Stimulated activated CD4-positive, alpha-beta T cell treated with anti-CD3 and anti-CD28 coated beads, TNF-alpha, amount 100 ng/mL, for 1 hour (primary cell): ENCODE measurements at places on chromosomes 1 and 21.

- no peak for DNase-seq
Observed at GRCh38 chr21:31875496-31876015, 2.7 kb downstream of the HUNK start.

- DNase-seq, result no peak
Observed at GRCh38 chr21:43702785-43703034, 16.2 kb upstream of the PDXK start.

DNA sequence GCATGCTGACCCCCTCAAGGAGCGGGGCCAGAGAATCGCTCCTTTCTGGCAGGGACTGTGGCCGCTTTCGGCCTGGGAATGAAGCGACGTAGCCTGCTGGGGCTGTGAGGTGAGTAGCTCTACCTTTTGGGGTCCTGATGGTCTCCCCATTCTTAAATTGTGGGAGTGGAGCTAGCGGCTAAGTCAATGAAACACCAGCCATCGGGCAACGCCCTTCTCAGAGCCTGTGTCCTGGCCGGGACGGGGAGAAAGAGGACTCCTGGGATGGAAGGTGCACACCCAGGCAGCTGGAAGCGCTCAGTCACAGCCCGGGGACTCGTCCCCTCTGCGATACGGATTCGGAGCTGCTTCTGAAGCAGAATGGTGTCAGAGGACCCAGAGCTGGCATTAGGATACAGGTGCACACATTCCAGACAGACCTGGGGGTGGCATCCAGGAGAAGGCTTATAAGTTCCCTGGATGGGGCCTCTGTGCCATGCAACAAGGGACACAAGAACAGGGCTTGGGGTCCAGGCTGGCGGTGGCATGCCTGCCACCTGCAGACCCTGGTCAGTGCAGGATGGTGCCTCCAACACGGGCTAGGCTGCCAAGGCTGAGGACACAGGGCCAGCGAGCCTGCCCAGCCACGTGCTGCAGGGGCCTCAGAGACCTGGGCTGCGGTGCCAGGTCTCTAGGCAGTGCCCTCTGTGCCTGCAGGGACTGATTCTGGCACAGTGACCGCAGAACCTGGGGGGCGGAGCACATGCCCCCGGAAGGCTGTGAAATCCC lies 945 bp upstream of the WNT9A start:
- no peak for DNase-seq

DNA sequence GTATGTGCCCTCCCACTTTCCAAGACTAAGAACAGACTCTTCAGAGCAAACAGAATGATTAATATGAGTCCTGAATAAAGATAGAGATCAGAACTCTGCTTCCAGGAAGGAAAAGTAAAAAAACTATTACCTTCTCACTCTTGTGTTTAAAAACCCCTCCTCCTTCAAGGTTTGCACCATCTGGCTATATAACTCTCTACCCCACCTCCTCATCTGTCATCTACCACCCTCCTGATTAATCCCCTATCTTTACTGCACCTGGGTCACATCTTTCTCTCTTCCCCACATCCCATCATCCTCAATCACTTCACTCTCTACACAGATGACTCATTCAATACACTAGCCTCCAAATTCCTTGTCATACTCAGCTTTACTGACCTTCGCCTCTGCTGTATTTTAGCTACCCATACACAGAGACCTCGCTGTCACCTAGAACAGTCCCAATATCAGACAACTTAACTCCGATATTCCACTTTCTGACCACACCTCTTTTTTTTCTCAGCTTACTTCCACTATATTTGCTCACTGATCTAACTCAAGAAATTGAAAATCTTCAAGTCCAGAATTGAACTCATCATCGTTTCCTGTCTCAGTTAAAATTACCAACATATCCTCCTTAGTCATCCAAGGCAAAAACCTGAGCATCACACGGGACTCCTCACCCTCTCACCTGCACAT lies 3.7 kb downstream of the SCMH1 start:
- no peak for DNase-seq

DNA sequence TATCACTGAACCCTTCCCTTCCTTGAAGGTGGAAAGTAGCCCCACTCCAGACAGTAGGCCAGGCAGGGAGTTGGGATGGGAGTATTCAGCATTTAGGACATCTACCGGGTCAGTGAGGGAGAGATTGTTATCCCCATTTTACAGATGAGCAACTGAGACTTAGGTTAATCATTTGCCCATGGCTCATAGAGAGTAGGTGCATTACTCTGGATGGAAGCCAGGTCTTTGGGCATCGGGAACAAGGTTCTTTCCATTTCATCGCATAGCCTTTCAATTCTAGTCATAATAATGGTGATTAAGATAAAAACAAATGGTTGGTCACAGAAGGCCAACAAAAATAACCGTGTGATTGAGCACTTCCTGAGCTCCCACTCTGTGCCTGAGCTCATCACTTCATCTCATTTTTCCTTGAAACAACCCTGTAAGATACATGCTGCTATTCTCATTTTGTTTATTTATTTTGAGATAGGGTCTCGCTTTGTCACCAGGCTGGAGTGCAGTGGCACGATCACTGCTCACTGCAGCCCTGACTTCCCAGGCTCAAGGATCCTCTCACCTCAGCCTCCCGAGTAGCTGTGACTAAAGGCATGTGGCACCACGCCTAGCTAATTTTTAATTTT lies 64.8 kb downstream of the NAV1 start:
- no peak for DNase-seq

DNA sequence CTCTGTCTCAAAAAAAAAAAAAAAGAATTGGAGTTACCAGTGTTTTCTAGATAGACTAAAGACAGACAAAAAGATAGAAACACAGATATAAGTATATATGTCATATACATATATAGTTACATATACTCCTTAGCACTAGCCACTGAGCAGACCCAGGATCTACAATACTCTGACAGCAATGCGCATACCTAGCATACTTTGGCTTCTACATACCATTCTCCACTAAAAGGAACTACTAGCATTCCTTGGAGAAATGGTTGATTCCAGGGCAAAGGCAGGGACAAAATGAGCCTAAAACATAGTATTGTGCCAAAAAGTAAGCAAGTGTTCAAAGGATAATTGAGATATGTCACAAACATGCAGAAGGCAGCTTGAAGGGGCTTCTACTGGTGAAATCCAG lies 22.7 kb downstream of the SYNJ1 start:
- DNase-seq, result no peak

DNA sequence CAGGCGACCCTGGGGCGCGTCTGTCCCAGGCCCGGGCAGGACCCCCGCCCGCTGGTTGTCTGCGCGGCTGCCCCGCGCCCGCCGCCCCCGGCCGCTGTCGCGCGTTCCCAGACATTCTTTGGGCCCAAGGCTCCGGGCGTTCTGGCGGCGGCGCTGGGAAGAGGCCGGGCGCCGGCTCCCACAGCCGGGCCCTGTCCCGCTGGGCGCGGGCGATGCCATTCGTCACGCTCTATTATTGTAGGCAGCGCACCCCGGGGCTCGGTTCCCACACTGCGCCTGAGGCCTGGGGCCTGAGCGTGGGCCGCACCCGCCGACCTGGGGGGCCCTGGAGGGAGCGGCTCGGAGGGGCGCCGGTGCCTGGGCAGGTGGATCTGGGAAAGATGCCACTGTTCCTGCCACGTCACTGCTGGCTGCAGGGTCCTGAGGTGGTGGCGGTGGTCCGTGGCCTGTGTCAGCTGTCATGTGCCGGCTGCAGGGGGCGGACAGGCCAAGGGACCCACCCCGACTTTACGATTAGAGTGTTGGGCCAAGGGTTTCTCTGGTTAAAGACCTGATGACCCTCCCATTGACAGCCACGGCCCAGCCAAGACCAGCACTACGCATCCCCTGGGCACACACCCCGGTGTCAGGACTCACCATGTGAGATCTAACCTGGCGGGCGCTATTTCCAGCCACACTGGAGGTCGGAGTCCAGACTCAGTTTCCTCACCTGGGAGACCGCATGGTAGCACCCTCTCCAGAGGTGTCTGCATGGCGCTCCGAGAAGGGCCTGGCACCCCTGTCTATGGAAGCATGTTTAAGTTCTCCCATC lies 55.1 kb upstream of the ADARB1 start:
- DNase-seq, result no peak

GRCh38 chr1:202160377-202160940 lies at the start of gene PTPN7:
Gene PTPN7 (minus strand): TSS chr1:202160602. CDS start chr1:202159402, 1,200 bp downstream.
- peak; percentile 59 for DNase-seq

GRCh38 chr1:207867136-207868109 lies 43.5 kb downstream of the CD34 start:
- no peak for DNase-seq

DNA sequence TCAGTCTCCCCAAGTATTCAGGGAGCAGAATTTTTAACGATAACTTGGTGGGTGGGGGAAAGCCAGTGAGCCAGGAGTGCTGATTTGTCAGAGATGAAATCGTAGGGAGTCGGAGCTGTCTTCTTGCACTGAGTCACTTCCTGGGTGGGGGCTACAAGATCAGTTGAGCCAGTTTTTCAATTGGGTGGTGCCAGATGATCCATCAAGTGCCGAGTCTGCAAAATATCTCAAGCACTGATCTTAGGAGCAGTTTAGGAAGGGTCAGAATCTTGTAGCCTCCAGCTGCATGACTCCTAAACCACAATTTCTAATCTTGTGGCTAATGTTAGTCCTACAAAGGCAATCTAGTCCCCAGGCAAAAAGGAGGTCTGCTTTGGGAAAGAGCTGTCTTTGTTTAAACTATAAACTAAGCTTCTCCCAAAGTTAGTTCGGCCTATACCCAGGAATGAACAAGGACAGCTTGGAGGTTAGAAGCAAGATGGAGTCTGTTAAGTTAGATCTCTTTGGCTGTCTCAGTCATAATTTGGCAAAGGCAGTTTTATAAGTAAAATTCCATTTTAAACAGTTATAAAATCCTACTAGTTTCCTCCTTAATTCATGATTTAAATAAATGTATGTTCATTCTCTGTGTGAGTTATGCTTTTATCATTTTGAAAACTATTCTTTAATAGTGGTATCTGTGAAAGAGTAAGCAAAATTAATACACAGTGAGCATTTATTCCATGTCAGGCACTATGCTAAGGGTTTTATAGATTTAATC lies 51.7 kb downstream of the SLC16A1 start:
- no peak for DNase-seq

DNA sequence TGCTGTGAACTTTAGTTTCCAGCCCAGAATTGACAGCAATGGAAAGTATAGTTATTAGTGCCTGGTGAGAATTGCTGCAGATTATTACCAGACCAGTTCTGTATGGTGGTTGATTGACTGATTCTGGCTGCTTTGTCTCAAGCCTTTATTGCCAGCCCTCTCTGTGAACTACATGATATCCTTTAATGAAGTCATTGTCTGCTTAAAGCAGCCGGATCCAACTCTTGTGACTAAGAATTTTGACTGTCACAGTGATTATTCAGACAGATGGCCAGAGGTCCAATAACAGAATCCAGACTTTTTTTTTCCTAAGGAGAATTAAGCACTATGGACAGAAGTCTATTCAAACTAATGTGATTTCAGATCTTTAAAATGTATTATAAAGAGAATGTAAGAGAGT lies 1548.6 kb upstream of the B3GALT2 start:
- no peak for DNase-seq

GRCh38 chr1:46813858-46814396 lies 15.1 kb downstream of the CYP4B1 start:
- DNase-seq, result no peak

DNA sequence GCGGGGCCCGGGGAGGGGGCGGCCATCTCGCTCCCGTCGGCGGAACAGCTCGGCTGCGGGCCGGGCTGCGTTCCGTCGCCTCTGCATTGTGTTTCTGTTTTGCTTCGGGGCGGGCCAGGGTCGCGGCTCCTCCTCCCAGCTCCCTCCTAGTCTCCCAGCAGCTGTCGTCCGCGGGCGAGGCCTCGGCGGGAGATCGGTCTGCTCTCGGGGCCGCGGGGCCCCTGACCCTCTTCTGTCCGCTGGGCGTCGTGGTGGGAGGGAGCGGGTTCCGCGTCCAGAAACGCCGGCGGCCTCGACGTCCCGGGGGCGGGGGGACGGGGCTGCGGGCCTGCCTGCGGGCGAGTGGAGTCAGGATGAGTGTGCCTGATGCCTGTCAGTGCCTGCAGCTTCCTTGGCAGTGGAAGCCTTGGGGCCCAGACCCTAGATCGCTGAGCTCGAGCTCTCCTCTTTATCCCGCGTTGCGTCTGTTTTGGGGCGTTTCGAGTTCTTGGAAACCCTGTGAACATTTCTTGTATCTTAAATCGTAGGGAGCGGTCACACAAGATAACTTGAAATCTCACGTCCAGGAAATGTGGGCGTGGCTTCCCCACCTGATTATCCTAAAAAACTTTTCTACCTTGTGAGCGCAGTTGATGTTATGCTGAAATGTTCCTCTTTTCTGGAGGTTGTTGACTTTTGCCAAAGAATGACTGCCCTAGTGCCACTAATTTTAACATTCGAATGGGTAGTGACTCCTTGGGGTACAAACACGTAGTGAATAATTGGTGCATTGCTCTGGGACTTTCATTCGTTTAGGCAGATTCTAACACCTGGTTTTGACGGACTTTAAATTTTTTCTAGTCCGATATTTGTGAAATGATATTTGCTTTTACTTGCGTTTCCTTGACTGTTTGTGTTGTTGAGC lies 676 bp downstream of the MORC3 start:
- DNase-seq, result no peak

- no peak for DNase-seq
Observed at GRCh38 chr1:178230881-178231409, 137.0 kb downstream of the RASAL2 start.

- DNase-seq, result no peak
Observed at GRCh38 chr1:112317140-112317539, 78.9 kb upstream of the CTTNBP2NL start.

DNA sequence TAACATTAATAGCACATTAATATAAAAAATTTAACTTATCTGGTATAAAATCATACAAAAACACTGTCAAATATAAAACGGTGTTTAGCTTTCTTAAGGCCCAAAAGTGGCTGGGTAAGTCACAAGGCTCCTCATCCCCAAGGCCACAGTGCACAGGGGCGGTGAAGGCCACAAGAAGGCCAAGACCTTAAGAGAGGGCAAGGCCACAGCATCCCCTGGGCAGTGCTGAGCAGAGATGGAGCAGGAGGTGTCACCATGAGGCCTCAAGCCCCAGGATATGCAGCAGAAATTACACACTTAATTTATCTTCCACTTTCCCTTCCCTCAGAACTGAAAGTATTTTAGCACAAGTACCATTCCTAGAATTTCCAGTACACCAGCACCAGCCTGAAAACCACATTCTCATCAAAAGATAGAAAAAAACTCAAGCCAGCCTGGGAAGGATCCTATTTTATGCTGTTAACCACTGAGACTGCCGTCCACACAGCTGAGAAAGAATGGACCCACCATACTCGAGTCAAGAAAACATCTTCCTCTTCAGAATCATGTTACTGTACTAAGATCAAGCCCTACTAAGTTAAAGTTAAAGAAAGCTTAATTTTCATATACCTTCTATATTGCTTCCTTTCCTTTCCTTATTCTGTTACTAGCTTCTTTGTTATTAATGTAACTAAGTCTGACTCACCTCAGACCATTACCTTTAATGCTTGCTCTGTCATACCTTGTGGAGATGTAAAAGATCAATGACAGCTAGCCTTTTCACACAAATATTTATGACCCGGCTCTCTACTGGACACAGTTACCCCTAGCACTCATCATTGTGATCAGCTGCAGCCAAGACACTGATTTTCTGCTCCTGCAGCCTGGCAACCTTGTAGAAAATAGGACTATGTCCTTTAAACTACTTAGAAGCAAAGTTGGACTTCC lies 26.4 kb upstream of the FMO1 start:
- no peak for DNase-seq
